PC-9 (cell line): ENCODE measurements at places on chromosomes 2 and 18. TPM values are rescaled to one million over a fixed set of nuclear protein-coding genes. Genes with fewer than 3 reads are reported as not detected.

ALKAL2 gene
- not detected in 2 replicates for total RNA-seq

ALPI gene
- not detected in 2 replicates for total RNA-seq

PLA2R1 gene
- total RNA-seq = 0.33 and 0.40 TPM in 2 replicates

SOX11 gene
- not detected in 2 replicates for total RNA-seq

RASGRP3 gene
- total RNA-seq = 0.10 and 0.72 TPM in 2 replicates

DNA sequence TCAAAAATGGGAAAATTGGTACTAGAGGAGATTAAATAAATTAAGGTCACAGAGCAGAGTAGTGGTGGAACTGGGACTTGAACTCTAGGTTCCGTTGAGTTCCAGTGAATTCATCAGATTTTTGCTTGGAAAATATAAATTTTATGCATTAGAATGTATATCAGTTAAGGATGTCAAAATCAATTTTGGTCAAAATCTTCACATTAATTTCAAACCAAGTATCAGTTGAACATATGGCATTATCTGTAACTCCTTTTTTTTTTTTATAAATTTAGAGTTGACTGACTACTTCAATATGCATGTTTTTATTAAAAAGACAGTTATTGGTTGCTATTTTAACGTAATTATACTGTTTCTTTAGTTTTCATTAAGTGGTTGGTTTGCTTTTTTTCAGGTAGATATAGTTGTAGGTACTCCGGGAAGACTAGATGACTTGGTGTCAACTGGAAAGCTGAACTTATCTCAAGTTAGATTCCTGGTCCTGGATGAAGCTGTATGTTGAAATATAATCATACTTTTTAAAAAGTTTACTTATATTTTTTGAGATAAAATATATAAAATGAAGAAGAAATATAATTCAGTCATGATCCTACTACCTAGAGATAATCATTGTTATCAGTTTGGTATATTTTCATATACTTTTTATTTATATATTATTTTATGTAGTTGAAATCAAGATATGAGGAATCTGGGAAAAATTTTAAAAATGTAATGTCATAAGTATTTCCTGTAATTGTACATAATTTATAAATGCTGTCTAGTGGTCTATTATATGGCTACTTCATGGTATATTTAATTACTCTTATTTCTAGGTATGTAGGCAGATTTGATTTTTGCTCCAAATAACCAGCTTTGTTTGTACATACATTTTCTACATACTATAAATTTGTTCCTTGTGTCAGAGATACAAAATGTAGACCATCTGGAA, 25.4 kb downstream of the DDX1 start:
- no peaks in the 10 kb centered on the region for H3K4me1 ChIP-seq
- no peak overlapping the region for H3K4me3 ChIP-seq
- H3K36me3 ChIP-seq = peaks cover 33% of the 10 kb centered on the region
- DNase-seq = no peak
- H3K27ac ChIP-seq = no peak overlapping the region
- no peaks in the 10 kb centered on the region for H3K27me3 ChIP-seq

DNA sequence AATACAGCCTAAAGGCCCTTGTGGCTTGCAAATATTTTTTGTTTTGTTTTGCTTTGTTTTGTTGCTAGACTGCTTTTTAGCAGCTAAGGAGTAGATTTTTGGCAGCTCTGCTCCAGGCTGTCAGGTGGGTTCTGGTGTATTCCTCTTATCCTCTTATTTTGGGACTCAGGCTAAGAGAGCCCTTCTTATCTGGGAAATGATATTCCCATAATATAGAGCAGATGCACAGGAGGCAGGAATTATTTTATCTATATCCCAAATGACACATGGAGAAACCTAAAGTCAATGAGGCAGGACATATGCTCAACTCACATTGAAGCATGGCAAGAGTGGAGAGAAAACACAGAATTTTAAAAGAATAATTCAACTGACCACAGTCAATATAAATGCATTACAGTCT, 369.6 kb downstream of the RIT2 start:
- no peaks in the 10 kb centered on the region for H3K27me3 ChIP-seq
- H3K27ac ChIP-seq = no peak overlapping the region
- DNase-seq = no peak
- no peak overlapping the region for H3K4me3 ChIP-seq

- no peaks in the 10 kb centered on the region for H3K36me3 ChIP-seq
- no peak for DNase-seq
- H3K27ac ChIP-seq = no peak overlapping the region
- no peaks in the 10 kb centered on the region for H3K27me3 ChIP-seq
Observed at GRCh38 chr2:213763963-213764362, 479.7 kb downstream of the SPAG16 start.

GRCh38 chr2:181680937-181681811, 857 bp upstream of the NEUROD1 start:
- no peaks in the 10 kb centered on the region for H3K36me3 ChIP-seq
- no peaks in the 10 kb centered on the region for H3K27me3 ChIP-seq
- H3K4me1 ChIP-seq = no peaks in the 10 kb centered on the region
- no peak for DNase-seq
- no peak overlapping the region for H3K27ac ChIP-seq

GRCh38 chr18:78421392-78421791, 558.2 kb upstream of the SALL3 start:
- no peaks in the 10 kb centered on the region for H3K4me1 ChIP-seq
- DNase-seq = no peak
- no peak overlapping the region for H3K4me3 ChIP-seq

DNA sequence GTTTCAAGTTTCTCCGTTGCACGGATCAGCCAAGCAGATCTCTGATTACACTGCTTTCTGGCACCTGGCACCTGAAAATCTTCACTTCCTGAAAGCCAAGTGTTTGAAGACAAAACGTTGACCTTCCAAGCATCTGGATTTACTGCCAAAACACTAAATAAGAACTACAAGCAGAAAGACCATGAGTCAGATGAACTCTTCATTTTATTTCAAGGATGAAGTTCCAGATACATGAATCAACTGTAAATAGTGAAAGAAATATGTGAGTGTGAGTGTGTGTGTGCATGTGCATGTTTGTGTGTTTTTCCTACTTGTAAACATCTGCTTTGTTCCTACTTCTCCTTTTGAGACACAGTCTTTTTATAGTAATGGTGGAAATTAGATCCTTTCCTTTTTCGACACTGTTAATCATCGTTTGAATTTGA, 60.0 kb upstream of the DTNA start:
- no peak for DNase-seq
- H3K27me3 ChIP-seq = no peaks in the 10 kb centered on the region
- H3K4me1 ChIP-seq = no peaks in the 10 kb centered on the region
- H3K36me3 ChIP-seq = no peaks in the 10 kb centered on the region
- H3K4me3 ChIP-seq = no peak overlapping the region
- no peak overlapping the region for H3K27ac ChIP-seq

DNA sequence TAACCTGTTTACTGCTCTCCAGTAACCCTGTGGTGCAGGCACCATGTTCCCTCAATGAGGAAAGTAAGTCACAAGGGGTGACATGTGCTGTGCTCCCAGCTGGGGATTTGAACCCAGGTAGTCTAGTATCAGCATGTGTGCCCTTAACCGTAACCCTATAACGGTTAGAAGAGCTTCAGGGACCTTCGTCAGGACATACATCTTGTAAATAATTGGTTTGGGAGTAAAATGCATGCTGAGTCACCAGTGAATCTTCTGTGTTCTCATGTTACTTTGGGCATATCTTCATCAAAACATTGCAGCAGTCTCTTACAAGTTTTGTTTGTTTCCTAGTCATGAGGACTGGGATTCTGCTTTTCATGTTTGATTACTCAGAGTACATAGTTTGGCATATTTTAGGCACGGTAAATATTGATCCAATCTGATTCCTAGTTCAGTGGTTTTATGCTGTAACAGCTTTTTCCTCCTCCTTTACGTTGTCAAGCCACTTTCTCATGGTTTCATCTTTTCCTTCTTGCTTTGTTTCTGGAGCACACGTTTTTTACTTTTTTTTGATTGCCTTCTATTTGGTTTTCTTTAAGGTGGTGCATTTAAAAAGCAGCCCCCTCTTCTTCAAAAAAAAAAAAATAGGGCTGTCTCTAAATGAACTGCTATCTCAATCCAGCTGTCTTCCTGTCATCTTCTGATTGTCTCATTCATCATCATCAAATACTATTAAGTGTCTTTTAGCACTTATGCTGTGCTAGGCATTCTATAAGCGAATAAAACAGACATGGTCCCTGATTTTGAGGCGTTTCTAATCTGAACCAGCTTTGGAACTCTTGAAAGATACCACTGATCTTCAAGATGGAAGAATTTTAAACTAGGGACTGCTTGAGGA, 50.4 kb downstream of the CLIP4 start:
- DNase-seq = no peak
- no peaks in the 10 kb centered on the region for H3K27me3 ChIP-seq

GRCh38 chr18:50453014-50453680, 78.3 kb downstream of the SKA1 start:
- DNase-seq = no peak
- H3K27me3 ChIP-seq = 0 out of 2 replicates have a peak, but pooled peaks cover 4% of the 10 kb centered on the region
- H3K4me1 ChIP-seq = no peaks in the 10 kb centered on the region
- H3K27ac ChIP-seq = no peak overlapping the region

GRCh38 chr2:146251328-146251727, 1593.5 kb upstream of the ACVR2A start:
- H3K27me3 ChIP-seq = no peaks in the 10 kb centered on the region
- DNase-seq = no peak
- H3K27ac ChIP-seq = no peak overlapping the region

DNA sequence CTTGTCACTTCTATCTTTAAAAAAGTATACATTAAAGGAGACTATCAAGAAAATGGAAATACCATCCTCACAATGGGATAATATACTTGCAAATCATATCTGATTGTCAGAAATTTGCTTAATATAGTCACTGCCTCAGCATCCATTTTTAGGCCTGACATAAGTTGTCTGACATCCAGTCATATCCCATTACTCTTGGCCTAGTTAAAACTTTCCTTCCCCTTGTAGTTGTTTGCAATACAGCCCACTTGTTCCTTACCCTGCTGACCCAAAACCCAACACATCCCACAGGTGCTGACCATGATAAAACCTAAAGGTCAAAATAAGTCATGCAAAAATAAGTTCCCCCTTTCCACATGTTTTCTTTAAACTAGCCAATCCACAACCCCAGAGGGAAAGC, 3.6 kb upstream of the ARHGEF33 start:
- H3K4me3 ChIP-seq = no peak overlapping the region
- H3K4me1 ChIP-seq = no peaks in the 10 kb centered on the region
- no peaks in the 10 kb centered on the region for H3K27me3 ChIP-seq
- no peak overlapping the region for H3K27ac ChIP-seq
- no peak for DNase-seq
- no peaks in the 10 kb centered on the region for H3K36me3 ChIP-seq

- H3K27ac ChIP-seq = no peak overlapping the region
- peaks cover 45% of the 10 kb centered on the region for H3K4me1 ChIP-seq
- H3K36me3 ChIP-seq = no peaks in the 10 kb centered on the region
- no peak overlapping the region for H3K4me3 ChIP-seq
- no peaks in the 10 kb centered on the region for H3K27me3 ChIP-seq
Observed at GRCh38 chr2:98761267-98761781, 30.4 kb upstream of the MGAT4A start.

DNA sequence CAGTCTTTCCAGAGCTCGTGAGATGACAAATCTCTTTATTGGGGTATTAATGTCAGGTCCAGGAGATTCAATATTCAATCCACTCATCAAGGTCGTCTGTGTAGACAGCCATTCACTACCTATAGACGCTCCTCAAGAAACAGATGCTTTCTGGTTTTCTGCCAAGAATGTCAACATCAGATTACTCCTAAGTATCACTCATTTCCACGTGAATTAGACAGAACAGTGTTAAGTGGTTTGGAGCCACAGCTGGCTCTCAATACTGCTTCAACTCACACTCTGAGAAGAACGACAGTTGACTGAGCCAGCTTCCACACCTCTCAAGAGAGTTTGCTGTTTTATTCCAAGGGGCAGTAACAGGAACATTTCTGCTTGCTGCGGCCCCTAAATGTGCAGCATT, 113.5 kb upstream of the NEDD4L start:
- peaks cover 8% of the 10 kb centered on the region; the same call in 1 of the 2 replicates for H3K4me1 ChIP-seq
- no peaks in the 10 kb centered on the region for H3K27me3 ChIP-seq
- no peaks in the 10 kb centered on the region for H3K36me3 ChIP-seq
- H3K27ac ChIP-seq = no peak overlapping the region
- H3K4me3 ChIP-seq = no peak overlapping the region

- H3K36me3 ChIP-seq = peaks cover 5% of the 10 kb centered on the region; the same call in 1 of the 2 replicates
- no peak for DNase-seq
- no peak overlapping the region for H3K27ac ChIP-seq
- H3K27me3 ChIP-seq = no peaks in the 10 kb centered on the region
- H3K4me3 ChIP-seq = no peak overlapping the region
Observed at GRCh38 chr2:39335930-39336329, 92.2 kb upstream of the CDKL4 start.

DNA sequence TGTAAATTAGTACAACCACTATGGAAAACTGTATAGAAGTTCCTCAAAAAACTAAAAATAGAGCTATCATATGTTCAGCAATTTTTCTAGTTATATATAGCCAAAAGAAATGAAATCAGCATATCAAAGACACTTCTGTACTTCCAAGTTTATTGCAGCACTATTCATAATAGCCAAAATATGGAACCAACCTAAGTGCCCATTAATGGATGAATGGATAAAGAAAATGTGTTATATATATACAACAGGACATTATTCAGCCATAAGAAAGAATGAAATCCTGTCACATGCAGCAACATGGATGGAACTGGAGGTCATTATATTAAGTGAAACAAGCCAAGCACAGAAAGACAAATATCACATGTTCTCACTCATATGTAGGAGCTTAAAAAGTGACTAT, 112.6 kb downstream of the MDH1 start:
- H3K4me1 ChIP-seq = peaks cover 23% of the 10 kb centered on the region
- H3K36me3 ChIP-seq = no peaks in the 10 kb centered on the region
- H3K4me3 ChIP-seq = no peak overlapping the region
- DNase-seq = no peak

GRCh38 chr2:84302513-84303412, 156.3 kb downstream of the SUCLG1 start:
- no peaks in the 10 kb centered on the region for H3K36me3 ChIP-seq
- H3K4me3 ChIP-seq = no peak overlapping the region
- H3K27me3 ChIP-seq = peaks cover 29% of the 10 kb centered on the region
- no peaks in the 10 kb centered on the region for H3K4me1 ChIP-seq
- peak; percentile 24 for DNase-seq

DNA sequence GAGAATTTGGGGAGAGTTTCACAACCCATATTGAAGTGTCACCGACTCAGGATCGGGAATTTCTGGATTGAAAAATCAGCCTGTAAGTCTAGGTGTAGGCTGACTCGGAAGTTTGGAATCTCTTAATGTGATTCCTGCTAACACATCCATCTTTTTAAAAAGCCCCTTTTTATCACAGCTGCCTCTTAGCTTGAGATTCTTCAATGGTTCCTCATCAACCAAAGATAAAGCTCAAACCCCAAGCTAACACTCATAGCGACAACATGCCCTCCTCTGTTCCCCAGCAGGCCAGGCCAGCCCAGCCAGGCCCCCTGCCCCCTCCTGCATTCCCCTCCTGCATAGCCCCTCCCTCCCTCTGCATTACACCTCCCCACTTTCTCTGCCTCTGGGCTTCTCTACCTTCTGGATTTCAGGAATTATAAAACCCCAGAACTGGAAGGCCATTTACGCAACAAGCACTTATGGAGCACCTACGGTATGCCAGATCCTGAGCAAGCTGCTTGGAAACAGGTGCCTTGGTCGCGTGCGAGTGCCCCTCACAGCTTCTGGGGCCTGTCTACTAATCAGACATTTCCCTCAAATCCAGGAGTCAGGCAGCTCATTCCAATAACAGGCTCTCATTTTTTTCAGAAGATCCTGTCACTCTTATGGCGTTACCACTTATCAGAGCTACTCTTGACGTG, 63.4 kb downstream of the EMX1 start:
- H3K27me3 ChIP-seq = no peaks in the 10 kb centered on the region
- no peaks in the 10 kb centered on the region; the same call in 1 of the 2 replicates for H3K4me1 ChIP-seq
- H3K4me3 ChIP-seq = no peak overlapping the region
- peak; percentile 64 for DNase-seq
